Lung (tissue), 17 donors: ENCODE measurements at places on chromosomes 7 and 10. TPM values are rescaled to one million over a fixed set of nuclear protein-coding genes. Genes with fewer than 3 reads are reported as not detected.

ZPBP gene
- total RNA-seq = 0.25 TPM

DNA sequence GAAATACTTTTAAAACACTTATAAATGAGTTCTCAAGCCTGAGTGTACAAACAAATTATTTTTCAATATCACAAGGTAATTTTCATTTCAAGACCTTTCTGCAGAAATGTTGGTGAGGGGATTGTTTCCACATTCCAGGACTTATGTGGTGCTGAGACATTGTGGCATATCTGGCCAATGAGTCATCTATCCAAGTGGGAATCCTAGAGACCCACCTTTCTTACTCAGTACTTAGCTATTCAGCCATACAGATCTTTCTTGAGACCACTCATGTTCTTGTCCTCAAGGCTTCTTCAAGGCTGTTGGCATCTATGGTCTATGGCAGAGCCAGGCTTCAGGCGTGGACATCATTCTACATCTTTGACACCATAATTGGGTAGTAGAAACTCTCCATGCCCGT lies 225.4 kb downstream of the DKK1 start:
- no peak for DNase-seq

PRKAR1B gene
- total RNA-seq = 14.7 TPM

- no peak for DNase-seq
Observed at GRCh38 chr10:29372920-29373319, 84.0 kb downstream of the LYZL1 start.

DNA sequence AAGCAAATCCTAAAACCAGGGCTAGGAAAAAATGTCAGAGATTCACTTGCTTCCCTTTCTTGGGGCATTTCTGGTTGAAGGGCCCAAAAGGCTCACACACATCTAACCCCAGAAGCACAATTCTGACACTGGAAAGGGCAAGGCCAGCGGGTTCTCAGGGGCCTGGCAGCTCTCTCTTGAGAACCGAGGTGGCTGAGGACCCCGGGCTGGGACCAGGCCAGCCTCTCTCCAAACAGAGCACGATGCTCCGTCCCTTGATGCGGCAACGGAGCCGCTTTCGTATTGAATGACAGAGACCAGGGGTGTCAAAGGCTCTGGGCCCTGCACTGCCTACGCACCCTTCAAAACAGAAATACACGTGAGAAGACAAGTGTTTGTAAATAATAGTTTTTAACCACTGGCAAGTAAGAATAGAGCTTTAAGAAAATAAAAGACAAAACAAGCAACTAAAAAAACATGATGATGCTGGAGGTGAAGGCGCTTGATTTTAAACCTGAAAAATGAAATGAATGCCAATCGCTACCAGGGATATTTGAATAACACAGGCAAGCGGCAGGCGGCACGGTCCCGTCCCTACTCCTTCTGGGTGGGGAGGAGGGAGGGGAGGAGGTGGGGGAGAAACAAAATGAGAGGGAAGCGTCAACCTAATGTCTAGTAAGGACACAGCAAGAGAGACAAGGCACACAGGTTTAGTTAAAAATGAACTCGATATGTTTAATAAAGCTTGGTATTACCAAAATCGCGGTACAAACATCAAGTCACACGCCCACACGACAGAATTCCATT lies 68.0 kb downstream of the SLC29A4 start:
- no peak for DNase-seq

CACNA2D1 gene
- total RNA-seq = 11.5 TPM

CPA5 gene
- total RNA-seq = not detected

DNA sequence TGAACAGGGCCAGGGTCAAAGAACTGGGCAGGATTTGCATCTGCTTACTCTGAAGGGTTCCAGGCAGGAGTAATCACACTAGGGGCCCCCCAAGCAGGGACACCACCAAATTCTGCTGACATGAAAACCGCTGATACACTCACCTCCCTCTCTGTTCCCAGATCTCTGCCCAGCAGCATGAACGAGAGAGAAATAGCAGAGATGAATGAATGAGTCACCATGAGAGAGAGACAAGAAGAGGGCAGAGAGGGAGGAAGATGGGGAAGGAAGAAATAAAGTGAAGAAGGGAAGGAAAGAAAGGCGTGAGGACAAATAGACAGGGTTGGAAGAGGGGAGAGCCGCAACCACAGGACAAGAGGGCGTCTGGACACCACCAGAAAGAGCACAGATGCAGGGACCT lies 285.9 kb upstream of the NEBL start:
- no peak for DNase-seq

FKBP6 gene
- total RNA-seq = 1.5 TPM

- DNase-seq = no peak
Observed at GRCh38 chr7:137916980-137917645, 70.3 kb upstream of the DGKI start.

PLEKHS1 gene
- 11.6 TPM for total RNA-seq

GRCh38 chr7:14104861-14105260 lies 115.4 kb upstream of the ETV1 start:
- DNase-seq = peak; percentile 34

- no peak for DNase-seq
Observed at GRCh38 chr10:30029872-30030256, 29.5 kb downstream of the JCAD start.

GRCh38 chr7:123958186-123958703 lies 33.2 kb downstream of the SPAM1 start:
- no peak for DNase-seq

HMX3 gene
- total RNA-seq = not detected

DNA sequence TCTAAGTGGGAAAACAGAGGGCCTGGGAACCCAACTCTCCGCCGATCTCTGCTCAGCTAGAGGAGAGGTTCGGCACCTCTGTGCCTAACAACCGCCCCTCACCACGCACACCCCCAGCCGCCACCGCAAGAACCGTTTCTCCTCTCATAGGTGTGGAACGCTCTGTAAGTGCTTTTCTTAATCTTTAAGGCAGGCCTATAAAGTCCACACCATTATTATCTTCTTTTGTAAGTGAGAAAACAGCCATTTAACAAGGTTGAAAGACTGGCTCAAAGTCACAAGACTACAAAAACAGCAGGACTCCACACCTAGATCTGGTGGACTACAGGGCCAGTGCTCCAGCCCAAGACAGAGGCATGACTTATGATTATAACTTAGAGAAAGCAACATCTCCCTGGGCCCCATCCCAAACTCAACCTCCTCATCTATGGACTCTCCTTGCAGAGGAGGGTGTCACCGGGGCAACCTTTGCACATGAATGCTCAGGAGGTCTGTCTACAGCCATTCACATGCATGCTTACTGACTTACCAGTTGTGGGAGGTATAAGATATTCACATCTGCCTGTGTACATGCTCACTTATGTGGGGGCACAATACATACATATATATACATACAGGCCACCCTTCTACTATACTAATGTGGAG lies 7.9 kb upstream of the NKX2-3 start:
- no peak for DNase-seq

- no peak for DNase-seq
Observed at GRCh38 chr10:3571310-3571825, 213.6 kb downstream of the KLF6 start.

TSC22D4 gene
- total RNA-seq = 62.8 TPM

DNA sequence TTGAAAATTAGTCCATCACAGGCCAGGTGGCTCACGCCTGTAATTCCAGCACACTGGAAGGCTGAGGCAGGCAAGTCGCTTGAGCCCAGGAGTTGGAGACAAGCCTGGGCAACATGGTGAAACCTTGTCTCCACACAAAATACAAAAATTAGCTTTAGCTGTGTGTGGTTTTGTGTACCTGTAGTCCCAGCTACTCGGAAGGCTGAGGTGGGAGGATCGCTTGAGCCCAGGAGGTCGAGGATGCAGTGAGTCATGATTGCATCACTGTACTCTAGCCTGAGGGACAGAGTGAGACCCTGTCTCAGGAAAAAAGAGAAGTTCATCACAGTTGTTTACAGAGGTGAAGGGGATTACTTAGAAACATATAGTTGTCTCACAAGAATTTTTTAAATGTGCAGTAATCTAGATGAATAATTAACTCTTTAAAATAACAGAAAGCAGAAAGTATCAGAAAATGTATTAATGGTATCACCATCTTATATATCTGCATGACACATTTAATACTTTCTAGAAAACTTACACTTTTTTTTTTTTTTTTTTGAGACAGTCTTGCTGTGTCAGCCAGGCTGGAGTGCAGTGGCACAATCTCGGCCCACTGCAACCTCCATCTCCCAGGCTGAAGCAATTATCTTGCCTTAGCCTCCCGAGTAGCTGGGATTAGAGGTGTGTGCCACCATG lies 8.9 kb downstream of the LCOR start:
- no peak for DNase-seq

- no peak for DNase-seq
Observed at GRCh38 chr10:123202506-123202905, 48.3 kb downstream of the BUB3 start.

DNA sequence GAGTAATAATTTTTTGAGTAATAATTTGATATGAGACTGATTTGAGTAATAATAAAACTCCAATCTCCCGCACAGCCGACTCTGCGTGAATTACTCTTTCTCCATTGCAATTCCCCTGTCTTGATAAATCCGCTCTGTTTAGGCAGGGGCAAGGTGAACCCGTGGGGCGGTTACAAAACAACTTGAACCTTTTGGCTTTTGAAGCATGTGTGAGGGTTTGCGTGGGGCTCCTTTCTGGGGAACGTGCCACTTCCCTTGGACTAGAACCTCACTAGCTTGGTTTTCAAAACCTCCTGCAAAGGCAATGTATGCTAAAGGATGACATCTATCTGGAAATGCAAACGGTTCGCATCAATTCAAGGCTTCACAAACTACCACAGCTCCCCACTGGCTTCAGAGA lies 1.5 kb downstream of the CRPPA start:
- no peak for DNase-seq

IFT22 gene
- total RNA-seq = 44.7 TPM

TCAF2 gene
- 4.4 TPM for total RNA-seq

- peak; percentile 40 for DNase-seq
Observed at GRCh38 chr10:28734938-28735759, 57.8 kb downstream of the BAMBI start.

ABCC2 gene
- 1.3 TPM for total RNA-seq

- DNase-seq = no peak
Observed at GRCh38 chr10:74083304-74083703, 67.3 kb downstream of the AP3M1 start.

- no peak for DNase-seq
Observed at GRCh38 chr7:158487631-158488151, 99.9 kb downstream of the PTPRN2 start.

EN2 gene
- total RNA-seq = 0.06 TPM

- DNase-seq = no peak
Observed at GRCh38 chr10:412109-412508, 276.9 kb downstream of the ZMYND11 start.

DNA sequence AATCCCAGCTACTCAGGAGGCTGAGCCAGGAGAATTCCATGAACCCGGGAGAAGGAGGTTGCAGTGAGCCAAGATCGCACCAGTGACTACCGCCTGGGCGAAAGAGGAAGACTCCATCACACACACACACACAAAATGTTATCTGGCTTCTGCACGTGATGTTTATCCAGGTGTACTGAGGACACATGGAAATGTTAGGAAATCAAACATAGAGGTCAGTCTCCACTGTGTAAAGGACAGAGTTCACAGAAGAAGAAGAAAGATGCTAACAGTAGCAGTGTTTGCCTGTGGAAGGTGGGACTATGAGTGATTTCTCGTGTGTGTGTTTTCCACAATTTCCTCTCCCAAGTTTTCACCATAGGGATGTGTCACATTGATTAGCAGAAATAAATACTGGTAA lies 256.9 kb downstream of the ELMO1 start:
- DNase-seq = no peak

GRCh38 chr7:43660141-43660540 lies 69.2 kb downstream of the COA1 start:
- no peak for DNase-seq

- no peak for DNase-seq
Observed at GRCh38 chr7:145534301-145534700, 582.3 kb upstream of the CNTNAP2 start.

- DNase-seq = no peak
Observed at GRCh38 chr7:128233471-128233870, 7.6 kb upstream of the LEP start.

LIPJ gene
- total RNA-seq = not detected

DNA sequence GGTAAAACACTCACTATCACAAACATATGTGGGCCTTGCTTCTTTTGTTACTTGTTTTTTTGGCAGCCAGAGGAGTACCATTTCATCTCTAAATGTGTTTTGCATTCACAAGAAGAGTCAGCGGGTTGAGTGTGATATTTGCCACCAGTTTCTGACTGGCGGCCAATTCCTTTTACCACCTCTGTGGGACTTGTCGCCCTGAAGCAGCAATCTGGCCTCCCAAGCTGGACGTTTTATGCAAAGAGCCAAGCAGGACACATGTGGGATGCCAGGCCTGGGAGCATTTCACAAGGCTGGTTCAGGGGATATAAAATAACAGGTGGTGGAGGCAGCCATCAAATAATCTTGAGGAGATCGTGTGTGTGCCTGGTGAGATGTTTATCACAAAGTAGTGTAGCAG lies 61.8 kb upstream of the TRIL start:
- no peak for DNase-seq

DNA sequence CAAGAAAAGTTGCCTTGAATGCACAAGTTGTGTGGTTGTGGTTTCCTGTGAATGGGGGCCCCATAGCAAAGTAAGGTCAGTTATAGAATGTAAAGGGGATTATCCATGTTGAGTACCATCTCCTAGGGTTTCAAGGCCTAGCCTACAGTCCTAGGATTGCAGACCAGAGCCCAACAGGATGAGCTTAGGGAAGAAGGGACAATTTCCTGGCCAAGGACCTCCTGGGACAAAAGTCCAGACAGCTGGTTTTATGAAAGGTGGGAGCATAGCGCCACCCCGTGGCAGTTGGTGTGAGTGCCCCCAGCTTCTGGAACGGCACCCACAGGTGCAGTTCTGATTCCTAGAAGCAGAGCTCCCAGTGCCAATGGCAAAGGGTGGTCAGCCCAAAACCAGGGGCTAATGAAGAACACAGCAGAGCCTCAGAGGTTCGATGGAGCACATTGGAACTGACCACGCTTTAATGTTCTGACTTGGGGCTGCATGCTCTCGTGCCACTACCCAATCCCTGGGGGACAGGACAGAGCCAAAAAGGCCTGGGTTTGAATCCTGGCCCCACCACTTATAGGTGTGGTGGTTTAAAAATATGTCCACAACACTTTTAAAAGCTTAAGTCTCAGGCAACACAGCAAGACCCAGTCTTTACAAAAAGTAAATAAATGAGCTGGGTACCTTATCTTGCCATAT lies 25.8 kb upstream of the TMEM120A start:
- DNase-seq = peak; percentile 68

DNA sequence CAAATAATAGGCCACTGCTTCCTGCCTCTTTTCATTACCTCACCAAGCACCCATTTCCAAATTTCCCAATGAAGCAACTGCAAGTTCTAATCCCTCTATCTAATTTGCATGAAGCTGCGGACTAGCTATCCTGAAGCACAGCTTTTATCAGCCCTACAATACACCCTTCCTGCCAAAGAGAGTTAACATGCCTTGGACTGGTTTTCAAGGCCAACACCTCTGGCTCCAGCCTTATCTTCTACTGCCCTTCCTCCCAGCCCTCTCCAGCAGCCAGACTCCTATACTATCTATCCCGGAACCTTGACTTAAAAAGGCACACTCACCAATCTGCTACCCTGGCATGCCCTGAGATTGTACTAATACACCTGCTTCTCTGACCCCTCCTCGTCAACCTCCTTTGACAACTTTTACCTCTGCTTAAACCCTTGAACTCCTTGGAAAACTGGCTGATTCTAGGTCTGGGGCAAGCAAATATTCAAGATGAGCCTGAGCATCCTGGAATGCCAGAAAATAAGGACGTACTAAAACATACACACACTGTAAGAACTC lies 73.4 kb downstream of the SGMS1 start:
- no peak for DNase-seq
